ENCODE measurements at places on chromosomes 3 and 15.

DNA sequence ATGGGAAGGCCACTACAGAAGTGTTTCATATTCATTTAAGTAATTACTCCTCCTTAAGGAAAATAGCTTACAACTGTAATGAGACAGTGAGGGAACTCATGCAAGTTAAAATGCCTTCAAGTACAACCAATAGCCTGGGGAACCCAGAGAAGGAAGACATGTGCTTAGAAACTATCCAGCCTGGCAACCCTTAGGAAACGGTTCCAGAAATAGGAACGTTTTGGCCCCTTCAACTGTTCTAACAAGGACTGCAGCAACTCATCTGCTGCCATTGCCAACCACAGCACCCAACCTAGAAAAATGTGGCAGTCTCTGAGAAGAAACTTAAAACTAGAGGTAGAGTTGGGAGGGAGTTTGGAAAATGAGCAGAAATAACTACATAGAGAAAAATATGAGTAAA lies 147.5 kb upstream of the STRIT1 start:
- DNase-seq, result no peak

DNA sequence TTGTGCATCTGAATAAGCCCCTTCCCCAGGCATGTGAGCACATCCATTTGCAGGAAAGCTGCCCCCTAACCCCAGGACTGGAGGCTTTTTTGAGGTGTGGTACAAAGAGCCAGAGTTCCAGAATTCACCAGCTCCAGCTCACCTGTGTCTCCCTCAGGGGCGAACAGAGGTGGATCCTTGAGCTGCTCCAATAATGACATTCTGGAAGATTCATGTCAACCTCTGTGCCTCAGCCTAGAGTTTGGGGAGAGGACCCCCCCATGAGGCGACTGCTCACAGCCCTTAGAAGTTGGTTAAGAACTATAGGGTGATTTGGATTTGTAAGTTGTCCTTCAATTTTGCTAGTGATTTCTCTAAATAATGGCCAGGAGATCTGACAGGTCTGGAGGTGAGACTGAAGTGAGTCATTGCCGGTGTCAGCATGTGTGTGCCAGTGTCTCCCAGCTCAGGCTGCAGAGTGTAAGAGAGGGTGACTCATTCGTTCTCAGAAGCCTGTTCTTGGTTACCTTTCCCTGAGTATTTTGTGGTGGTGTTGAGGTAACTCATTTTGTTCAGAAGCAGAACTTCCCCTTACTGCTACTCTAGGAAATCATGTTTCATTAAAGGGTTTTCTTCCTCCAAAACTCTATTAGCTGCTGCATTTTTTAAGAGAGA lies 136.9 kb upstream of the TOPAZ1 start:
- no peak for DNase-seq

GRCh38 chr15:49379996-49380395 lies 43.0 kb upstream of the FGF7 start:
- DNase-seq, result no peak

GRCh38 chr15:78682693-78683410 lies 41.8 kb upstream of the CHRNB4 start:
- DNase-seq, result no peak

DNA sequence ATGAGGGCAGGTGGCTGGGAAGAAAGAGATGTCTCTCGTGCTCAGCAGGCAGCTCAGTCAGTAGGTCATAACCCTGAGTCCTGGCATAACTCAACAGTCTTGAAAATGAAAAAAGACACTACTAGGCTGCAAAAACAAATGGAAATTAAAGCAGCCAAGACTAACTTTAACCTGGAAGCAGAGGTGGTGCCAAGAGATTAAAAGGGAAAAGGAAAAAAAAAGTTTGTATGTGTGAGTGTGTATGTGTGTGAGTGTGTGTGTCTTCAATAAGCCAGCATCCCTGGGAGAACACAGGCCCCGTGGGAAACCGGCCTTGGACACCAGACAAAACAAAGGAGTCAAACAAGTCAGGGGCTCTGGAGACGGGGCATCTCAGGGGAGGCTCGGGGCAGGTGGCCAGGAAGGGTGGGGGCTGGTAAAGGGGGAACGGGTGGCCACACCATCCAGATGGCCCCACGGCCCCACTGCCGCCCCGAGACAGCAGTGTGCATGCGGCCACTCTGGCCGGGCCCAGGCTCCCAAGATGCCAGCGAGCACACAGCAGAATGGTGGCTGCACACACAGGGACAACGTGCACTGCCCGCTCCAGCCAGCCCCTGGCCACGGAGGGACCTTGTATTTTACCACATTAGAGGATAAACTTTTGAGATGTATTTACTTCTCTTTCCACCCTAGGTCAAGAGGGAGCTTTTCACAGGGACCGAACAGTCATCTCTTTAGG lies 23.8 kb downstream of the CYFIP1 start:
- DNase-seq, result peak; percentile 68

DNA sequence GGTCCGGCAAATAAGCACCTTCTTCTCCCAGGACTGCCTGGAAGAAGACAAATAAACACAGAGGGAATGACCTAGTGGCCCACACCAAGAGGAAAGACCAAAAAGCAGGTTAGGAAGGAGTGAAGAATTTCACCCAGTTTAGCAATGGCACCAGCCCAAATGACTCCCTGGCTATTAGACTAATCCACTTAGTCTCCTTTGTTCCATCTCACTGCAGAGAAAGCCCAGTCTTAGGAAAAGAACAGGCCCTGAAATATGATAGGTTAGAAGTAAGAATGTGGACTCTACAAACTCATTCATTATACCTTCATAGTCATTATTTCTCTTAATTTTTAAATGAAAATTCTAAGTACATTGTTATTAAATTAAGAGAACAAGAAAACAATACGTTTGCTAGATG lies 23.2 kb downstream of the SERPINI2 start:
- DNase-seq, result no peak

- no peak for DNase-seq
These were observed 8.1 kb upstream of the RBP1 start for GRCh38 chr3:139547666-139548065.

DNA sequence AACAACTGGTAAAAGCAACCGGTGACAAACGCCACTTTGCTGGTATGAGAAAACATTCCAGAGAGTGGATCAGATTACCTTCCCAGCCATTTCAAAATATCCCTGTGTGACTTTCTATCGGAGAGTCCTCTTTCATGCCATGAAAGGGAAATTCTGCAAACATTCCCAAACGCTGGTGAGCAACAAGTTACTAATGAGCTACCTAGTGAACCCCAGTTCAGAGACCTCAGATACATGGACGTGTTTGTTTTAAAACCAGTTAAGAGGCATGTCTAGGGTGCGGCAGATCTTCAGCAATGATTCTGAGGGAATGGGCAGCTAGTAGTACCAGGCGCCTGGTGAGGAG lies 418.2 kb upstream of the NR2F2 start:
- no peak for DNase-seq

GRCh38 chr3:177725165-177725564 lies 527.9 kb upstream of the TBL1XR1 start:
- DNase-seq, result no peak

GRCh38 chr3:274927-275326 lies 78.4 kb downstream of the CHL1 start:
- no peak for DNase-seq

GRCh38 chr15:61946778-61947177 lies 113.5 kb downstream of the VPS13C start:
- no peak for DNase-seq

DNA sequence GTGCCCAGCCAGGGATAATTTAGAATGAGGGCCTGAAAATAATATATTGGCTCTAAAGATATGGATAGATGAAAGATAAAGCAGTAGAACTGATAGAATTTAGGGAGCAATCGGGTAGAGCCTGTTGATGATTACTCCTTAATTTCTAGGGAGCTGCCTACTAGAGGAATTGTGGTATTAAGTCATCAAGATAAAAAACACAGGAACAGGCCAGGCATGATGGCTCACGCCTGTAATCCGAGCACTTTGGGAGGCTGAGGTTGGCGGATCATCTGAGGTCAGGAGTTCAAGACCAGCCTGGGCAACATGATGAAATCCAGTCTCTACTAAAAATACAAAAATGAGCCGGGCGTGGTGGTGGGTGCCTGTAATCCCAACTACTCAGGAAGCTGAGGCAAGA lies 130.4 kb downstream of the PCCB start:
- no peak for DNase-seq

DNA sequence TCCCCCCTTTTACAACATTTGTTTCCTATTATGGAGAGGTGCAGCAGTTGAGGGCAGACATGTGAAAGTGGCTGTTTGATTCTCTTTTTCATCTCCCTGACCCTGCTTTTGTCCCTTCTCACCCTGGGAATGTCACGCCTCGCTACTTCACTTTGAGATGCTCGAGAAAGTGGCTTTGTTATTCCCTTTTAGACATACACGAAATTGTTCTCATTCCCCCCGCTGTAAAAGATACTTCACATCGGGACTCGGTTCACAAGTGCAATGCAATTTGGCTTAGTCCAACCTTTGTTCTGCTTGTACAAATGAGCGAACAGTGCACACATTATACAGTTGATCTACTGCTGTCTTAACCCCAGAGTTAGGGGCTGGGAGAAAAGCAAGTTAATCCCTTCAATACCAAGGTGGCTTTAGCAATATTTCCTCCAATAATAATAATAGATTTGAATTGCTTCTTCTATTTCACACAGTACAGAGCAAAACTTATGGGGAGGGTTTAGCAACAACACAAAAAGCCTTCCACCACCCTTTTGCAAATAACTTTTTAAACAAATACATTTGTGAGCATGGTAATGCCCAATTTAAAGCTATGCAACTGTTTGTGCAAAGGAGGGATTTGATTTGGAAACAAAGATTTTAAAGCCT lies 5.7 kb upstream of the FOXB1 start:
- DNase-seq, result no peak

GRCh38 chr3:100136921-100137320 lies 22.6 kb upstream of the FILIP1L start:
- DNase-seq, result peak; percentile 61

GRCh38 chr3:65986285-65986684 lies 52.4 kb downstream of the MAGI1 start:
- DNase-seq, result no peak

DNA sequence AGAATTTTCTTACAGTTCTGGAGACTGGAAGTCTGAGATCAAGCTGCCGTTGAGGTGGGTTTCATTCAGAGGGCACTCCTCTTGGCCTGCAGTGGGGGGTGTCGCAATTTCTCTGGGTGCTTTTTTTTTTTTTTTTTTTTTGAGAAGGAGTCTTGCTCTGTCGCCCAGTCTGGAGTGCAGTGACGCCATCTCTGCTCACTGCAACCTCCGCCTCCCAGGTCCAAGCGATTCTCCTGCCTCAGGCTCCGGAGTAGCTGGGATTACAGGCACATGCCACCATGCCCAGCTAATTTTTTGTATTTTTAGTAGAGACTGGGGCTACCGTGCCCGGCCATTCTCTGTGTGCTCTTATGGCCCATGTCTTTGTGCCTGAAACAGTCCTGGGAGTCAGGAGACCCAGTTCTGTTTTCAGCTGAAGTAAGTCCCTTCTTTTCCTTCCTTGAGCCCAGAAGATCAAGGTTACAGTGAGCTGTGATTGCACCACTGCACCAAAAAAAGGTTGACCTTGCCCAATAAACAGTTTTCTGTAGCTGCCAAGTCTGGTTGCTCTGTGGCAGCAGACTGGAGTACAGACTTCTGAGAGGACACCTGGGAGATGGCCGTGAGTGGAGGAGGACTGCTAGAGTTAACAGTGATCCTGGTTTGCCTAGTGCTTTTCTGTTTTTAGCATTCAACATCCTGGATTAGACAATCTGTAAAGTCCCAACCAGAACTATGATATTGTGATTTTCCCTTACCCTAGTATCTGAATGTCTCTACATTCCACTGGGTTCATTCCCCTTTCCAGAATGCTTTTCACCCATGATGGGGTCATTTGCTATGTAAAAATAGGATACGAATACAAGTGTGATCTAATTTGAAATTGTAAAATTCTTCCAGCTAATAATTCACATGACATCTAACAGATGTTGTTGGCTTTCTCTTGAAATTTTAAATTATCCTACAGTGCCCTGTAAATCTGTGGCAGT lies 76.6 kb upstream of the RNF7 start:
- DNase-seq, result no peak

DNA sequence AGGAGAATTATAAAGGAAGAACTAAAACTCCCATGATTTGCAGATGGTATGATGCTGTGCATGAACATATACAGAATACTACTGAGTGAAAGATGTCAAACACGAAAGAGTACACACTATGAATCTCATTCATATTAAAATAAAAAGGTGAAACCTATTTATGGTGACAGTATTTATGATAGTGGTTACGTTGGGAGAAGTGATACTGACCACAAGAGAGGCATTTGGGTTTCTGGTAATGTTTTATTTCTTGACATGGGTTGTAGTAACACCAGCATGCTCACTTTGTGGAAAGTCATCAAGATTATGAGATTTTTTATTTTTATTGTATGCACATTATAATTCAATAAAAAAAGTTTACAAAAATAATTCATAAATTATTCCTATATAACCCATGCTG lies 324.0 kb downstream of the GAP43 start:
- DNase-seq, result no peak

GRCh38 chr3:126990890-126991289 lies 8.0 kb downstream of the PLXNA1 start:
- no peak for DNase-seq

DNA sequence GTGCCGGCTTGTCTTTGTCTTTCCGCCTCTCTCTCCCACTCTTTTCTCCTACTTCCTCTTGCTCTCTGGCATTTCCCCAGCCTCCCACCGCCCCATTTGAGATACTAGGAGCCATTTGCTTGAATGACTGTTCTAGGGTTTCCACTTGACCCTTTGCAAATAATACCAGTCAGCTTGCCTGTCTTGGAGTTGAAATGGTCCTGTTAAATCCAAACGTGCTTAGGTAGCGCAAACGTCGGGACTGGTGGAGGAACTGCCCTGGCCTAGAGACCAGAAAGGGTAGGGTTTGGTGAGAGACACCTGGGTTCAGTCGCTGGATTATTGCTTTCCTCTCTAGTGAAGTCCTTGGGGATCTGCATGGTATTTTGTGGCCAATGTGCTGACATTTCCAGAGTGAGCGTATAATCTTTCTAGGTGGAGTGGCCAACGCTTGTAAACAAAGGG lies 10.6 kb downstream of the ZIC1 start:
- DNase-seq, result no peak

GRCh38 chr3:186308549-186308948 lies 53.5 kb downstream of the DGKG start:
- no peak for DNase-seq

DNA sequence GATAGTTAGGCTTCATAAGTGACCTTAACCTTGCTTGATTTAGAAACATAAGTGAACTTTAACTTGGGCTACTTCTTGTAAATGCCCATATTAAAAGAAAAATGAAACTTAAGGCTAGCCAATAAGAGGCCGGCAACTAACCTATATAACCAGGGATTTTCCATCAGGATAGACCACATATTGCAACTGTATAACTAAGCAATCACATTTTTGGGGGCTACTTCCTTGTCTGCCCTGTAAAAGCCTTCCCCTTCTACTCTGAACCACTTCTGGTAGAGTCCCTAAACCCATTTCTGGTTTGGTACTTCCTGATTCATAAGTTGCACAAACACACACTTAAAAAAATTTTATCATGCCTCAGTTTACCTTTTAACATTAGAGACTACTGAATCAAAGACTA lies 150.9 kb upstream of the UBE2E2 start:
- no peak for DNase-seq

- DNase-seq, result no peak
These were observed 289.6 kb downstream of the EFHB start for GRCh38 chr3:19644405-19644804.
